ENCODE measurements at places on chromosomes 2 and 18. TPM values are rescaled to one million over a fixed set of nuclear protein-coding genes. Genes with fewer than 3 reads are reported as not detected.

The LBX2 gene
- 1.5 TPM for total RNA-seq

The ANKRD30BL gene
- 0.14 TPM for total RNA-seq

The FSHR gene
- not detected for total RNA-seq

The ADD2 gene
- 3.0 TPM for total RNA-seq

The ALLC gene
- not detected for total RNA-seq

The B4GALT6 gene
- total RNA-seq = 4.2 TPM

The TNFAIP6 gene
- total RNA-seq = 4.4 TPM
